ENCODE measurements at places on chromosomes 3 and 15.

DNA sequence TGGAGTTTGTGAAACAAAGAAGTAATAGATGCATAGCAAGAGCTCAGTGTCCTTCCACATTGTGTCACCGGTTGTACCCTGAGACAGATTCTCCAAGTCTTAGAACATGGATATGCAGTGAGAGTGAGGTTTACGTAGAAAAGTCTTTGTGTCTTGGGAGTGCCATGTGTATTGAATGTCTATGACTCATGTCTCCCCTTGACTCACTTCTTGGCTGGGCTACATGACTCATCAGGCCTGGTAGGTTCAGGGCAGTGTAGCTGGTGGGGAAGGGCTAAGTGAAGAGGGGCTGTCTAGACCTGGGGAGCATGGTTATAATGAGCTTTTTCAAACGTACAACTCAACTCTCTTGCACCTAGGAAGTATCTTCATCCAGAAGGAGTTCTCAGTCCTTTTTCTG is 167.4 kb downstream of the GAP43 start:
- no peak for DNase-seq

- no peak for DNase-seq
Observed at GRCh38 chr3:109702976-109703375, 365.6 kb upstream of the DPPA4 start.

GRCh38 chr3:3603351-3603750 is 195.9 kb upstream of the LRRN1 start:
- no peak for DNase-seq

DNA sequence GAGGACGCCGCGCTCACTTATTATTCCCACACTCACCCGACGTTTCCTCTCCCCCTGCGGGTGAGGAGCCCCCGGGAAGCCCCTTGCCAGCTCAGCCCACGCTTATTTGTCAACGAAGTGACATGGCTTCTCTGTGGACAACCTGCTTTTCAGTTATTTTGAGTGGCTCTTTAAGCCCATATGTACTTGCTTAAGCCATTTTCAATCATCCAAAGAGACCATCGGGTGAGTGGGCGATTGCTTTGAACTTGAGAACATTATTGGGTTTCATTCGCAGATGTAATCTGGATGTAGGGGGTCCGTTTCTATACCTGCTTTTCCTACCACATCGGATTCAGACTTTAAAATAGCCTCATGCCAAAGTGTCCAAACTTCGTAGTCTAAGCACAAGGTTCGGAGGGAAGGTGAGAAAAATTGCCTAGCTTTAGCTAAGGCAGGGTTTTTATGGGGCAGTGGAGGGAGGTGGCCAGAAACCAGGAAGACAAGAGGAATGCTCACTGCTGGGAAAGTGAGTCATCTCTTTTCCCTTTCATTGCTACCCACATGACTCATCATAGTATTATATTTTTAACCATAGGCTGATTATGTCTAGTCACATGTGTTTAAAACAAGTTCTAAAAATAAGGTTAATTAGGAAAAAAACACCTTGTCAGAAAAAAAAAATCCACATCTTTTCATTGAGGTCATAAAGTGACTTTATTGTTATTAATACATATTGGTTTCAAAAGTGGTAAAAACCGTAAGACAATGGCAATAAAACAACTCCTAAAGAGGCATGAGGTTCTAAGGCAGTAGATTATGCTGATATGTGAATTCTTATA is 773.1 kb upstream of the NR2F2 start:
- DNase-seq: no peak

DNA sequence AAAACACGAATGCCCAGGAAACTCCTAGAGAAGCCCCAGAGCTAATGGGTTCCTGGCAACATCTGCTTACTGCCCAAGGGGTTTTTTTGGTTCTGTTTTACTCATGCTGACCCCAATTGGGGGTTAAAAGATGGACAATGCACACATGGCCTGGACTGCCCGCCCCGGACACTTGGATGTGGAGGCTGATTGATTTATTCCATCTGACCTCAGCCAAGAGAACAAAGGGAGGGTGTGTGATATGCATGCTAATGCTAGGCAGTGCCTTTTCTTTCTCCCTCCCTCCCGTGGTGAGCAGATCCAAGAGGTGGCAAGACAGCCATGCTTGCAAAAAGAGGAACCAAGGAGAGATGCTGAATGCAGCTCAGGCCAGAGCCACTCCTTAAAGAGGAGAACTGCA is 3.3 kb upstream of the LRTM1 start:
- no peak for DNase-seq

DNA sequence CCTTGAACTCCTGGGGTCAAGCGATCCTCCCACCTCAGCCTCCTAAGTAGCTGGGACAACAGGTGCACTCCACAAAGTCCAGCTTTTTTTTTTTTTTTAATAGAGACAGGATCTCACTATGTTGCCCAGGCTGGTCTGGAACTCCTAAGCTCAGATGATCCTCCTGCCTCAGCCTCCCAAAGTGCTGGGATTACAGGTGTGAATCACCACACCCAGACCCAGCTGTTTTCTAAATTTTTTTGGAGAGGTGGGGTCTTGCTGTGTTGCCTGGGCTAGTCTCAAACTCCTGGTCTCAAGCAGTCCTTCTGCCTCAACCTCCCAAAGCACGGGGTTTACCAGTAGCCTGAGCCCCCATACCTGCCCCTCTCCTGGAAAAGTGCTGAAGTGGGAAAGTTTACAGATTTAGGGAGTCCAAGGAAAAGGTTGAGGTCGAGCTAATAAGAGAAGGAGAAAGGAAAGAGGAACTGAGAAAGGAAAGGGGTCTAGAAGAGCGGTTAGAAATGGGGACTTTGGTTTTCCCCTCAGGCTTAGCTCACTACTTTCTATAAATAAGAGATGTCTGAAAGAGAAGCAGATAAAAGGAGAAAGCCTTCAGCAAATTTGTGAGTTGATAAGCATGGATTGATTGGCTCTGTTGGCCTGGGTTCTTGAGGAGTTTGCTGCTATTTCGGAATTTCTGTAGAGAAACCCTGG is 23.6 kb downstream of the UBE2E1 start:
- DNase-seq: no peak

DNA sequence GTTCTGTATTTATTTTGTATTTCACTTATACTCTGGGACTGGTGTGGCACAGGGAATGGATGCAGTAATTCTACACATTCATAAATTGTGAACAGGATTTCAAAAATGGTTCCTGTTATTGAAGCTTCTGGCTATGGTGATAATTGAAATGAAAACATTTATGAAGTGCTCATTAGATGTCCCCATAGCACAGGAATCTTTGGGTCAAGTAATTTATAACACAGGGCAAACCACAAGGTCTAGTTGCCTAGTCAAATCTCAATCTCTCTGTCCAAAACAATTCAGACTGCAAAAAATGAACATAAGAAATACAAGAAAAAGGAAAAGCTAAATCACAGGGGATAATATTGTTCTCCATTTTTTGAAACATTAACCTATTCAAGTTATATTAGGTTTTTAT is 117.5 kb upstream of the PTPRG start:
- no peak for DNase-seq

DNA sequence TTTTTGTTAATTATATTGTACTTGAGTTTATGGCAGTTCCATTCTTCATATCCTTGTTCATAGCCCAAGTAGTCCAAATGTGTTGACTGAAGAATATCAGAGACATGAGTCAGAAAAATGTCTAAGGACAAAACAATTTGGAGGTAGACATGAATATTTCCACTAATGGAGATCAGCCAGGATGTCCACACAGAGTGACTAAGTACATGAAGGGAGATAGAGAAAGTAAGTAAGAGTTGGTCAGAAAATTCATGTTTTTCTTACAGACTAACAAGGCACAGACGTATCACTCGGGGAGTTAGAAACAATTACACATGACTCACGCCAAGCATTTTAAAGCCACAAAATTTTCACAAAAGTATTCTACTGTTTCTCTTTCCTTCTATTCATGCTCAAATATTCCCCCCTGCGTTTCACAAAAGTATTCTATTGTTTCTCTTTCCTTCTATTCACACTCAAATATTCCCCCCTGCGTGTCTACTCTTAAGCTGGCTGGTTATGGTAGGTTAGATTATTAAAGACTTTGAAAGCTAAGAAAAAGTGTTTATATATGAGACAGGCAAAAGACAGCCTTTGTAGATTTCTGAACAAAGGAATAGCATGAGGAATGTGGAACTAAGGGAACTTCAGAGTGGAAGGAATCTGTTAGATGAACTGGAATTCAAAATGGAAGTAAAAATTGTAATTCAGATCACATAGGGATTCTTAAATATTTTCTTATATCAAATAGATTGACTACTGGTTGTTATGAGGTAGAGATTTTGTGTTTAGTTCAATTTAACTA is 648.7 kb upstream of the CCDC54 start:
- no peak for DNase-seq

DNA sequence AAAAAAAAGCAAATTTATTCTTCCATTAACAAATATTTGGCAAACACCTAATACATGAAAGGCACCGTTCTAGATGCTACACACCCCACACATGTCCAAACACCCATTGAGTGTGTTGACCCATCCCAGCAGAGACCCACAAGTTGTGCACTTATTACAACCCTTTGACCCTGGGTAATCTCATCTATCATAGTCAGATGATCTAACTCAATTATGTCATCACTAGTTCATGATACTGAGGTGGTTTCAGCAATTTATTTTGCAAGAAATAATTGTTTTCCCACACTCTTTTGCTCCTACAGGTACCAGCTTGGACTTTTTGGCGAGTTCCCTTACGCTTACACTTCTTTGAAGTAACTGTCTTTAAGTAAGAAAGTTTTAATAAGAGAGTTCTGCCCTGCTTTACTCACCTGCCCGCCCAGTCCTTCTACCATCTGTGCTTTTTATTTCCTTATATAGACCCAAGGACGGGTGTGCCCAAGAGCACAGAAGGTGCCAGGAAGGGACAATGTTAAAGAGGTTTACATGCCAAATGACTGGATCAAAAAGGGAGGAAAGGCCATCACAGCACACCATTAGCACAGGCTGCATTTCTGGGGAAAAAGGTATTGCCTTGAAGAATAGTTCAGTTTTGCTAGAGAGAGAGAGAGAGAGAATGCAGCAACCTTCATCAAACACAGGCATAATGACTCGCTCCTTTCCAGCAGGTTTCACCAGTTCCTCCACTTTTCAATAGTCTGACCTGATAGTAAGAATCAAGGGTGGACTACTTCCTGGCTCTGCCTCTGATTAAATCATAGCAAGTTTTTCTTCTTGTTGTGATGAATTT is 54.5 kb upstream of the ATP11B start:
- no peak for DNase-seq

- no peak for DNase-seq
Observed at GRCh38 chr3:143187111-143187510, 67.5 kb downstream of the CHST2 start.

DNA sequence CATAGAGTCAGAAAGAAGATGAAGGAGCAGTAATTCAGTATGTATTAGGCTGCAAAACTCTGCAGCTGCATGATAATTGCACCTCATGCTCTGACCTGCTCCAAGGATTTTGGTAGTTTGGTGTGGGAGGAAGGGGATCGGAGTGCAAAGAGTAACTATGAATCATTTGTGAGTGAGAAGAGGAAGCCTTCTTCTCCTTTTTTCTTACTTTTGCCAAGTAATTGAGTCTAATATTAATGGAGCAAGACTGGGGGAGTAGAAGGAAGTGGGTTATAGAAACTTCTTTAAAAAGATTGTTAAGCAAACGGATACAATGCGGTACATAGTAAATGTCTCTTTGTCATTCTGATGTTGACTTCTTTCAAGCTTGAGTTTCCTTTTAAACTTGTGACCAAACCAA is 276.5 kb downstream of the EDEM1 start:
- no peak for DNase-seq

DNA sequence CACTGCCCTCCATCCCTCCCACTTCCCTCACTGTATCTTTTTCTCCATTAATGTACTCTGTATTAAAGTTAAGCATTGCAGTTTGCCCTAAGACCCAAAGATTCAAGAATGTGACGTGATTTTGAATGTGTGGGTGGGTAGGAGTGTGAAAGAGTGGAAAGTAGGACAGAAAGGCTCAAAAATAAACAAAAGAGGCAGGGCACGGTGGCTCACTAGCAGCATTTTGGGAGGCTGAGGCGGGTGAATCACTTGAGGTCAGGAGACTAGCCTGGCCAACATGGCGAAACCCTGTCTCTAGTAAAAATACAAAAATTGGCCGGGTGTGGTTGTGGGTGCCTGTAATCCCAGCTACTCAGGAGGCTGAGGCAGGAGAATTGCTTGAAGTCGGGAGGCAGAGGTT is 18.4 kb downstream of the TFRC start:
- no peak for DNase-seq

- no peak for DNase-seq
Observed at GRCh38 chr3:57949785-57950615, 58.2 kb upstream of the FLNB start.

GRCh38 chr15:62164396-62165103 is 535 bp downstream of the C2CD4B start:
- no peak for DNase-seq

DNA sequence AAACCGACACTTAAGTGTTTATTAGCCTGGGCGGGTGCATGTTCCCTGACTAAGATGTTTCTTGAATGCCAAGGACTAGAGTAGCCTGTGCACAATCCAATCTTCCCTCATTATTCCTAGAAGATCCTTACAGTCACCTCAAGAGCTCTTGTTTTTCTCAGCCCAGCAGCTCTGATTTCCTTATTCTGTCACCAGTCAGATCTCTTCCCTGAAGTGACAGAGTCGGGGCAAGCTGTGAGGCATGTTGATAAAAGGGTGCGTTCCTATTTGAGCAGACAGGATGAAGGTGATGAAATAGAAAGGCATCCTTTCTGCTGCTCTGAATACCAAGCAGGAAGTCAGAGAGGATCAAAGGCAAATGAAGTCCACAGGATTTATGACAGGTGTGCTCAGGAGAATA is 125.6 kb upstream of the MCTP2 start:
- DNase-seq: no peak

- DNase-seq: no peak
Observed at GRCh38 chr3:141603473-141604035, 116.7 kb downstream of the RASA2 start.

DNA sequence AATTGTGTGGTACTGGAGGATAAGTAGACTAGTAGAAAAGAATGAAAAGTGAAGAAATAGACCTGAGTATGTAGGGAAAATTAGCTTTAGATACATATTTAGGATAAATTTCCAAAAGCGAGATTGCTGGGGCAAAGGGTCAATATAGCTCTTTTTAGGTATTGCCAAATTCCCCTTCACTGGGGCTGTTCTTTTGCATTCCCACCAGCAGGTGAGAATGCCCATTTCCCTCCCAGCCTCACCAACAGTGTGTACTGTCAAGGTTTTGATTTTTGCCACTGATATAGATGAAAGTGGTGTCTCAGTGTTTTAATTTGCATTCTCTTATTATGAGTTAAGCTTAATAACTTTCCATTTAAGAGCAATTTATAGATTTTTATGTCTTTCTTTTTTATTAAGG is 35.7 kb upstream of the BHLHE40 start:
- no peak for DNase-seq

GRCh38 chr3:54358969-54359694 is 236.8 kb downstream of the CACNA2D3 start:
- DNase-seq: no peak

DNA sequence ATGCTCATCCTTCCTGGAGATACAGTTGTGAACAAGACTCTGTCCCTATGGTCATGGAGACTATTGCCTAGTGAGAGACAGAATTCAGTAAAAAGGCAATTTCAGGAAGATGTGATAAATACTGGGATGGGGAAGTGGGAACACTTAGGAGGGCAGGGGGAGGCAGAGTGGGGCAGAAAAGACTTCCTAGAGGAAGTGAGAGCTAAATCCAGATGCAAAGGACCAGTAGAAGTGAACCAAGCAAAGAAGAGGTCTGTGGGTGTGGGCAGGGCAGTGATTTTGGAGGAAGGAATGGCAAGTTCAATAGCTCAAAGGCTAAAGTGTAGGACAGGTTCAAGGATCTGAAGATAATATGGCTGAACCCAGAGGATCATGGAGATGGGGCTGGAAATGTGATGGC is 68.9 kb downstream of the CD200R1L start:
- DNase-seq: no peak

GRCh38 chr3:37953707-37954394 is 36.7 kb upstream of the VILL start:
- no peak for DNase-seq

All from NCI-H1694 (cell line).